Kidney epithelial cell (primary cell): ENCODE measurements at places on chromosomes 4 and X.

DNA sequence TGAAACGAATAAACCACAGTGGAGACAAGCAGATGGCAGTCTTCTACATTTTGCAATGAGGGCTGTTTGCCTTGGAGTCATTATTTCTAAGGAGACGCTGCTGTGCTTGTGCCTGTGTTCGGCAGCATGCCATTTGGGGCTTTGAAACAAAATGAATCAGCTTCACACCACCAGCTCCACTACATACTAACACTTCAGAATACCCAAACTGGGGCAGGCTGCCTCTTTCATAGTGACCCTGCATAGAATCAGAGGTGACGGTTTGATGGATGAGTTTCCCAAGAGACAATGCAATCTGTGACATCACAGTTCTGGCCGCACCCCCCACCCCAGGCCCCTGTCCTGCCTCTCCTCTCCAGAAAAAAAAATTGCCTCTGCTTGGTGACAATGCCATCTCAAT is 57.1 kb upstream of the MID1 start:
- no peak for DNase-seq

GRCh38 chrX:68433981-68434299 is 645 bp upstream of the OPHN1 start:
- no peak for DNase-seq

GRCh38 chrX:129690435-129690834 is 35.7 kb upstream of the APLN start:
- DNase-seq: no peak

DNA sequence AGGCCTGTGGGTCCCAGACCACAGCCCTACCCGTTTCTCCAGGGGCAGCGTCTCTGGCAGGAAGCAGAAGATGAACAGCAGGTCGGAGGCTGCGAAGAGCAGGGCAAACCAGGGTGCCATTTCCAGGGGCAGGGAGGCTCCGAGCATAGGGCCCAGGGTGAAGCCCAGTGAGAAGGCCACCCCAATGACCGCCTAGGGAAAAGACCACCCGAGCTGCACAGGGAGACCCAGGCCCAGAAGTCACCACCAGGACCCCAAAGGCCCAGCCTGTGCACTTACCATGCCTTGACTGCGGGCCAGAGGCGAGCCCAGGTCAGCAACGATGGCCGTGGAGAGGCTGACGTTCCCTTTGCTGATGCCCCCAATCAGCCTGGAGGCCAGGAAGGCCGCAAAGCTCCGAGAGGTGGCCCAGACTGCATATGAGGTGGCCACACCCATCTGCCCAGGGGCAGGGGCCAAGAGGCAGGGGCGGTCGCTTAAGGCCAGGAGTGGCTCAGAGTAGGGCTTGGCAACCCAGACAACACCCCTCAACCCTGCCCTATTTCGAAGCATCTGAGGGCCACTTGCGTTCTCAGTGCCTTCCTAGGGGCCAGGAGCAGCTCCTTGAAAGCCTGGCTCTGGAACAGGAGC is 30.8 kb downstream of the NOP14 start:
- DNase-seq: no peak

GRCh38 chr4:10704430-10704810 is 19.9 kb upstream of the CLNK start:
- DNase-seq: no peak

- no peak for DNase-seq
These were observed 10.3 kb upstream of the ODAPH start for GRCh38 chr4:75545526-75545925.

- peak; percentile 5 for DNase-seq
These were observed 193.0 kb downstream of the GPC3 start for GRCh38 chrX:133792198-133792953.
